AG08396 (cell line): ENCODE measurements at places on chromosomes 6 and 20.

DNA sequence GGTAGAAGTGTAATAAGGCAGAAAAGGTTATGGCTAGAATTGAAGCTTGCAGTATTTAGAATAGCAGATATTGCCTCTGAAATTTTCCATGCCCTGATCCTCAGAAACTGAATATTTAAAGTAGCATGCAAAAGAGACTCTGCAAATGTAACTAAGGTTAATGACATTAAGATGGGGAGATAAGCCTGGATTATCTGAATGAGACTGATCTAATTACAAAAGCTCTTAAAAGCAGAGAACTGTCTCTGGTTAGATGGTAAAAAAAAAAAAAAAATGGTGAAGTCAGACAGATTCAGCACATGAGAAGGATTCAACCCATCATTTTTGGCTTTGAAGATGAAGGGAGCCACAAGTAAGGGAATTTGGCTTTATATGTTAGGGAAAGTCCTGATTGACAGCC lies 503.7 kb upstream of the IRAK1BP1 start:
- no peak for DNase-seq

GRCh38 chr6:145067430-145067829 lies 667.9 kb downstream of the EPM2A start:
- DNase-seq: no peak

- no peak for DNase-seq
Observed at GRCh38 chr6:131368198-131368911, 204.7 kb upstream of the ARG1 start.

DNA sequence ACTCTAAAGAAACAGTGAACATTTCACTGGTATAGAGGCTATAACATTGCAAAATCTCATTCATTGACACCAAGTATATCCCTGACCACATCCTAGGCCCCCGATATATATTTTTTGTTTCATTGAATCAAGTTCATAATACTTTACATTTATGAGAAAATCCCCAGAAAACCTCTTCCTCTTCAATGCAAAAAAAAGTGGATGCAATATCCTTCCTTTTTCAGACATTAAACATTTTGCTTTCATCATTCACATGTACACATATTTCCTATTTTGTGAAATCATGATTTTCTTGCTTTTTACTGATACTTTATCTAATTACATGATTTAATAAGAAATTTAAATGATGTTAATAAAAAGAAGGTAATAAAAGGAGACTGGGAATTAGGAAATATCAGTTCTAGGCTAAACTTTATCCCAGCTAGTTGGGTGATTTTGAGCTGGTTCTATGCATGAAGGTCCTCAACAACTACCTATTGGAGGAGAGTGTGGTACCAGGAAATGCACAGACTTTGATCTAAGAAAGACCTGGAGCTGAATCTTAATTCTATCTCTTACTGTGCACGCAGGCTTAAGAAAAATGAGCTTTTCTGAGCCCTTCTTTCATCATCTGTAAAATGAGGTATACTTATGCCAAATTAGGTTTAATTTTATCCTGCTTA lies 4.9 kb downstream of the SYNE1 start:
- DNase-seq: no peak

GRCh38 chr6:31874836-31875572 lies 3.8 kb downstream of the SLC44A4 start:
- DNase-seq: no peak

GRCh38 chr6:46901882-46902314 lies 19.8 kb downstream of the ADGRF5 start:
- no peak for DNase-seq

GRCh38 chr20:50788045-50788991 lies 6.5 kb upstream of the BCAS4 start:
- peak; percentile 57 for DNase-seq

DNA sequence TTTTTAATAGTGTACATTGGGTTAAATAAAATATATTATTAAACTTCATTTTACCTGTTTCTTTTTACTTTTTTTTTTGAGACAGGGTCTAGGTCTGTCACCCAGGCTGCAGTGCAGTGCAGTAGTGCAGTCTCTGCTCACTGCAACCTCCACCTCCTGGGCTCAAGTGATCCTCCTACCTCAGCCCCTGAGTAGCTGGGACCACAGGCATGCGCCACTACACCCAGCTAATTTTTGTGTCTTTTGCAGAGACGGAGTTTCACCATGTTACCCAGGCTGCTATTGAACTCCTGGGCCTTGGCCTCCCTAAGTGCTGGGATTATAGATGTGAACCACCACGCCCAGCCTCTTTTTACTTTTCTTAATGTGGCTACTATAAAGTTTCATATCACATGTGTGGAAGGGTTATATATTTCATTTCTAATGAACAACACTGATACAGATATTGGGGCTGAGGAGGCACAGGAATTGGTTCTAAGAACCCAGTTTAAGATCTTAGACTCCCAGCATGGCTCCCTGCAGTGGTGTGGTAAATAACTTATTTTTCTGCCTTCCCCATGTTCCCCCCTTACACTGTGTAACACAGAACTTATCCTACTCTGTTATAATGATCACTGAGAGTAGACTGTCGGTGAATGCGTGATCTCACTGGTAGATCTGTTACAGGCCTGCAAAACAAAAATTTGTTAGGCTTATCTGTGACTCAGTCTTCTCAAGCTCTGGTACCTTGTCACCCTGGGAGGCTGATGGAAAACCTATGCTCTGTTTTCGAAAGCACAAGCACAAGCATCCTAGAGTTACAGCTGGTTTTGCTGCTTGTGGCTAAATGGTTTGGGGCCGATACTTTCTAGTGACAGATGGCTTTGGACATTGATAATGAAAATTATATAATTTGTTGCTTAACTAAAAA lies 5.8 kb upstream of the ATXN1 start:
- DNase-seq: no peak

DNA sequence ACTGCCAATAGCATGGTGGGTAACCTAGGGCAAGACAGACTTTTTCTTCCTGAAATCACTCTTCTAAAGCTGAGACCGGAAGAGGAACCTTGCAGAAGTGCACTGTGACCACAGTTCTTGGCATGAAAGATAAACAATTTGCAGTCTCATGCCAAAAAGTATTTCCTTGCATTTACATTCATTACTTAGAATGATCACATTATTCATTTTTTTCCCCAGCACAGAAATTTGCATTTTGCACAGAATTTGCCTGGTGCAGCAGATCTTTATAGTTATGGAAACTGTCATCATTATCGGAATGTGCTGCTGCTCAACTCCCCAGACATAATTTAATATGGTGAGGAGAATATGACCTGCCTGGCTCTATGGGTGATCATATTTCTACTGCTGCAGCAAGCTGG lies 42.2 kb upstream of the EDN3 start:
- no peak for DNase-seq

DNA sequence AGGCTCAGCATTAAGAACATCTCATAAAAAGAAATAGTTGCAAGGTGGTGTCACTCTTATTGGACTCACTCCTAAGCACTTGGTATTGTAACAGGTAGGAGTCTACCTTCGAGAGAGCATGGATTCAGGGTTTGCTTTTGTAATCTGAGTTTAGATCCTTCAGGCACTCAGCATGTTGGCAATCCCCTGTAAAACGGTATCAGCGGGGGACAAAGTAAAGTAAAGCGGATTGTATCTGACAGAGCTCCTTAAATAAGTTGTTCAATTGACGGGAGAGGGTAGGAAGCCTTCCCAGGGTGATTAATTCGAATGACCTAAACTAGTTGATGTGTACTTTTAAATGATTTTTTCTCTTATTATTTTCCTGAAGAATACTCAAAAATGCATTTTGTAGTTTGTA lies 869.8 kb upstream of the EPHA7 start:
- DNase-seq: no peak

DNA sequence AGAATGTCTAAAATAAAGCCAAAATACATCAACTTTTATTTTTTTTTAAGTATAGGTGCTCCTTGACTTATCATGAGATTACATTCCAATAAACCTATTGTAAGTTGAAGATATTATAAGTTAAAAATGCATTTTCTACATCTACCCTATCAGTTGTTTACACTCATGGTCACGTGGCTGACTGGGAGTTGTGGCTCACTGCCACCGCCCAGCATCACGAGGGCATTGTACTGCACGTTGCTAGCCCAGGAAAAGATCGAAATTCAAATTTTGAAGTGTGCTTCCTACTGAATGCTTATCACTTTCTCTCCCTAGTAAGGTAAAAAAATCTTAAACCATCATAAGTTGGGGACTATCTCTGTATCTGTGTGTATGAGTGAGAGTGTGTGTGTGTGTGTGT lies 126.6 kb upstream of the RIN2 start:
- no peak for DNase-seq

DNA sequence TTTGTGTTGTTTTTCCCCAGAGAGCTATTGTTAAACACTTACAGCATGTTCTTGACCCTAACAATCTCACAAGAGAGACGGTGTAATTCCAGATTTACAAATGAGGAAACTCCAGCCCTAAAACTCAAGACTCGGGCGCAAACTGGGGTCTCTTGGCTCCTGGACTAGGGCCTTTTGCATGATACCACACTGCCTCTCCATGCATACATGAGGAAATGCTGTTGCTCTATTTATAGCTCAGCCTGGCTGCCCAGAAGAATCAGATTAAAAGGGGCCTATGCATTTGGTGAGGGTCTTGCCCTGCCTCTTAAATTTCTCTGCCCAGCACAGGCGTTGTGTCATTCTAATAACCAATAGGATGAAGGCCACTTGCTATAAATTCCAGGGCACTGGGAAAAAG lies 30.5 kb upstream of the SNRPB2 start:
- DNase-seq: no peak

- DNase-seq: no peak
Observed at GRCh38 chr6:150149146-150149545, 6.3 kb downstream of the PPP1R14C start.

DNA sequence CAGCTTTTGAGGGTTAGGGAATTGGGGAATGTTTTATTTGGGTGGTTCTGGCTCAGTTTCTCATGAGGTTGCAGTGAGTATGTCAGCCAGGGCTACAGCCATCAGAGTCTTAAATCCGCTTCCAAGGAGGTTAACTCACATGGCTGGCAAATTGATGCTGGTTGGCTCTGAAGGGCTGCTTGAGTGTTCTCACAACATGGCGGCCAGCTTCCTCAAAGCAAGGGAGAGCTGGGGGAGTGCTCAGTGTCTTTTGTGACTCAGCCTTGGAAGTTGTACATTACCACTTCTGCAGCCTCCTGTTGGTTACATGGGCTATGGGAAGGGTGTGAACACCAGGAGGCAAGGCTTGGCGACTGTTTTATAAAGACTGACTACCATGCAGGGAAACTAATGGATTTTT lies 17.8 kb upstream of the PPP1R3G start:
- no peak for DNase-seq

DNA sequence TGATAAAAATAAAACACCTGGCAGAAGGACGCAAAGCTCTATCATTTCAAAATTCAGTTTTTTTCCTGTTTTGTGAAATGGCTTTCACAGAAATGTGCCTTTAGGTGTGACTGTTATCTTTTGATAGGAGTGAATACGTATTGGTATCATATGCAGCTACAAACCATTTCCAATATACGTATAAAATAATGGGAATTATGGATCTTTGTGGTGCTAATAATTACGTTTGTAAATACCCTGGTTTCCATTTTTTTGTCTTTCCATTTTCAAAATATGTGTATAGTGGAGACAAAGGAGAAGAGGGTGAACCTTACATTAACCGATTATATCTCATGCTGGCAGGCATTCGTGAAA lies 108.7 kb upstream of the GMDS start:
- DNase-seq: no peak

GRCh38 chr6:141666187-141666586 lies 466.5 kb upstream of the GJE1 start:
- DNase-seq: no peak

- DNase-seq: no peak
Observed at GRCh38 chr6:155561257-155561965, 105.8 kb upstream of the NOX3 start.

GRCh38 chr6:29414588-29414987 lies at the start of gene OR12D1:
OR12D1 (plus strand) TSS chr6:29414928.
- no peak for DNase-seq

DNA sequence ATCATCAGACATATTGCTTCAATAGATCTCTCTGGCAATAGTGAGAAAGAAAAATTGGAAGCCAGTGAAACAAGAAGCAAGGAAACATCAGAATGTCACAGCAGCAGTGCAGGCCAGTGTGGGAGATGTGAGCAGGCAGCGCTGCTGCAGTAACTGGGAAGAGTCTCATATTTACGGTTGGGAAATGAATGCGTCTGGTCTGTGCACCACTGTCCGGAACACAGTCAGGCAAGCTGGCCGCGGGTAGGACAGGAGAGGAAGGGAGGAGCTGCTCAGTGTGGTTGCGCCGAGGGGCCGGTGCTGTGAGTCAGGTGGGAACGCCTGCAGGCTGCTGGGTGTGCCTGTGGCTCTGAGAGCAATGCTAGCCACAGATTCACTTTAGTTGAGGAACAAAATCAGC lies 6.4 kb upstream of the PSMG4 start:
- DNase-seq: no peak

DNA sequence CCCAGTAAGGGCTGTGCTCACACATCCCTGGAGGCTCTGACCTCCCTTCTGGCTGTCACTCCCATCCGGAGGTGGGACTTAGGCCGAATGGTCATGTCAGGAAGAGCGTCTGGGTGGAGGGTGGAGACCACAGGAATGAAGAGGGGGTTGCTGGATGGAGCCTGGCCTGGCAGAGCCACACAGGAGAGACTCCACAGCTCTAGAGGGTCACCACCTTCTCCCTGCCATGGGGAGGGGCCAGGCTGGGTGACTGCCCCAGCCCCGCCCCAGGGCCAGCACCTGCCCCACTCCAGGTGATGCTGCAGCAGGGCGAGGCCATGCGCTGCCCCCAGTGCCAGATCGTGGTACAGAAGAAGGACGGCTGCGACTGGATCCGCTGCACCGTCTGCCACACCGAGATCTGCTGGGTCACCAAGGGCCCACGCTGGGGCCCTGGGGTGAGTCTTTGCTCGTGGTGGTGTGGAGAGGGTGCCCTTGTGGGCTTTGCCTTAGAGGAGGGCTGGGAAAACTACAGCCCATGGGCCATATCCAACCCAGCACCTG lies 20.6 kb downstream of the RBCK1 start:
- no peak for DNase-seq

DNA sequence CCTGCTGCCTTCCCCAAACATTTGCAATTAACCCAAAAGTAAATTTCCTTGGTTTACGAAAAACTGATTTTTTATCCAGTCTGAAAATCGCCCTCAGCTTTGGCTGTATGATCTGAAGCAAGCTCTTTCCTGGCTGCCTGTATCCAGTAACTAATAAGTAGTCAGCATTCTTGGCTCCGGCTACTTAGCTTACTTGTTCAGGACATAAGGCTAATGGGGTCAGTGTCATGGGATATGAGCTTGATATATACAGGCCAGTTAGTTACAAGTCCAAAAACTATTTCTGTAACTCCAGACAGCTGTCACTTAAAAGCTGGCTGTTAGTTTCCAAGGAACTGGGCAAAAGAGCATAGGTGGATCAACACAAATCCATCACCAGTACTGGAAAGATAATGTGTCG lies 56.2 kb downstream of the KHDC1L start:
- DNase-seq: no peak

DNA sequence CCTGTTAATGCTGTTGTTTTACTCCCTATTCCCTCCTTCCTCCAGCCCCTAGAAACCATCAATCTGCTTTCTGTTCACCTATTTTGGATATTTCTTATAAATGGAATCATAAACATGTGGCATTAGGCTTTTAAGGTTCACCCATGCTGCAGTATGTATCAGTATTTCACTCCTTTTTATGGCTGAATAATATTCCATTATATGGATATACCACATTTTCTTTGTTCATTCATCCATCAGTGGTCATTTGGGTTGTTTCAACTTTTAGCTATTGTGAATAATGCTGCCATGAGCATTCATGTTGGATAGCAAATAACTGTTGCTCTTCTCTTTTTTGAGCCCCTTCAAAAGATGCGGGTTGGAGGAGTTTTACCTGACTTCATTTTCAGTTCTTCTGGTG lies 89.2 kb downstream of the GCLC start:
- no peak for DNase-seq
